ENCODE measurements at places on chromosomes 4 and X.

GRCh38 chr4:70737006-70737405 lies 15.2 kb downstream of the RUFY3 start:
- no peak for DNase-seq

- DNase-seq = no peak
These were observed 41.0 kb upstream of the KLHL34 start for GRCh38 chrX:21699136-21699535.

- no peak for DNase-seq
These were observed 392.3 kb upstream of the GALNT7 start for GRCh38 chr4:172776203-172776861.

DNA sequence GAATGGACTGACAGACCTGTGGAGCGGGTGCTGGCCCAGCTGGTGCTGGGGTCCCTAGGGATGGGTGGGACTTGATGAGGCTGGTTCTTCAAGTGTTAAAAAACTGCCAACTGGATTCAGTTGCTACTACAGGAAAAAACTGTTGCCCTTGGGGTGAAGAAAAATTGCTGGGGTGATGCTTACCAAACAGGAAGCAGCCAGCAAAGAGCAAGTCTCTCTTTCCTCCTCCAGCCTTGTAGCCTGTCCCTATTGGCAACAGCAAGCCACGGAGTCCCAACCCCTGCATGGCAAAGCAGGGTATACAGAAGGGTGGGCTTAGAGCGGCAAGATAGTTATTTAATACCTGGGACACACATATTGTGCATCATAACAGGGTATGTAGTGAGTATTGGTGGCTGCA lies 60.1 kb upstream of the ATP8A1 start:
- no peak for DNase-seq

DNA sequence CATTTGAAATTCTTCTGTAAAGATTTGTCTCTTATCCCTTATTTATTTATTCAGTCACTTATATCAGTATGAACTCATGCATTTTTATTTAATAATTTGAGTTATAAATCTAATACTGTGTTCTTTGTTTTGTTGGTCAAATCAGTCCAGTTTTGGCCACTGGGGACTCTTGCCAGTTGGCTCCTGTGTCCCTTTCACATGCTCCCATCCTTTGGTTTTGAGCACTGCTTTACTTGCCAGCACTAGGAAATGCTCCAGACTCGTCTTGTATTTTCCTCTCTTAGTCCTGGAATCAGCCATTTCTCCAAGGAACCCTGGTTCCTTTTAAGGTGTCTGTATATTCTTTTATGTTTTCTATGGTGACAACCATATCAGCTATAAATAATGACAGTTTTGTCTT lies 28.1 kb downstream of the KANTR start:
- DNase-seq = no peak

DNA sequence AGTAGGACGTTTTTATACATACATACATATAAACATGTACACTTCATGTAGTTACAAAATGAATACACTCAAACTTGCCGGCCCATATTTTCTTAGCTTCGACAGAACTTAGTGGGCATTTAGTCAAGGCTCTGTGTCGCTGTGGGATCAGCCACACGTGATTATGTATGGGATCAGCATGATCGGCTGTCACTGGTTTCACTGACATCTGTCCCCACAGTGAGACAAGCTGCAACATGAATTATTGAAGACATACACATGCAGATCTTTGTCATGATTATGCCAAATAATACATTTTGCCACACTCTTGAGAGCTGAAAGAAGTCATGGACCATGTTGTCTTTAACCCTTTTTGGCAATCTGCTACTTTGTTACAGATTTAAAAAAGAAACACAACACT lies 38.2 kb upstream of the NAA11 start:
- no peak for DNase-seq

DNA sequence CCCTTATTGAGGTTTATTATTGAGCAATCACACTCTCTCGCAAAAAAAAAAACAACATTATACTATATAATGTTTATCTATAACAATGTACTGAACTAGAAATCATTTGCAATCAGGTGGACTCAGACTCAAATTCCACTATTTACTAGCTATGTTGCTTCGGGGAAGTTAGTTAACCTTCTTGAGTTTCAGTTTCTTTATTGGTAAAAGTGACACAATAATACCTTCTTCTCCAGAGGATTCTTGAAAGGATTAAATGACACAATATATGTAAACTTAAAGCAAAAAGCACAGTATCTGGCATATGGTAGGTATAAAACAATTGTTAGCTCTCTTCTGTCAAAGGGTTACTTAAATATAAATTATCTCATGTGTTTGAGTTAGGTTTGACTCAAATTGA lies 31.5 kb upstream of the HDAC8 start:
- no peak for DNase-seq

DNA sequence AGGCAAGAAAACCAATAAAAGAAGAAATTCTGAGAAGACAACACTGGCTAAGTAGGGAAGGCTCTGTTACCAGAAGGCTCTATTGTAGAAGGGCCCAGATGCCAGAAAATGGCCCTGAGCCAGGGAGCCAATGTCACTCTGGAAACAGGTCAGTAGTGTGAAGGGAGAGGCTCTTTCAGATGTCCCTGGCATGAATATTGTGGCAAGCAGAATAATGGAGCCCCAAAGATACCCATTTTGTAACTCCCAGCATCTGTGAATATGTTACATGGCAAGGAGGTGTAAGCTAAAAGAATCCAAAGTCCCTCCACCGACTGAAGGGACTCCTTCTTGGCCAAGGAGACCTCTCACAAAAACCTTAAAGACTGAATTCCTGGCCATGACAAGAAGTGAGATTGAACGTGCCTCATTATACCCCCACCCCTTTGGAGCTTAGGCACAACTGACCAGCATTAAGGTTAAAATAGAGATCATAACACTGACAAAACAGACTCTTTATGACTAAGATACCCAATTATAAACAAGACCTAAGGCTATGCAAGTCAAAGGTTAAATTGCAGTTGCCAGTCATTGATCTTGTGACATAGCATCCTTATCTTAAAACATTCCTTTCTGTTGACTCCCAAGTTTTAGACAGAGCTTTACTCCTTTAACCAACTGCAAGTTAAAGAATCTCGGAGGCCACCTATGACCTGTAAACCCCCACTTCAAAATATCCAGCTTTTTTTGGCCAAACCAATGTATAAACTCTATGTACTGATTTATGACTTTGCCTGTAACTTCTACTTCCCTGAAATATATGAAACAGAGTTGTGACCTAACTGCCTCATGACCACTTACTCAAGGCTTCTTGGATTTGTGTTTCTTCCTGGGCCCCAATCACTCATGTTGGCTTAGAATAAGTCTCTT lies 42.2 kb upstream of the SMIM10 start:
- no peak for DNase-seq

DNA sequence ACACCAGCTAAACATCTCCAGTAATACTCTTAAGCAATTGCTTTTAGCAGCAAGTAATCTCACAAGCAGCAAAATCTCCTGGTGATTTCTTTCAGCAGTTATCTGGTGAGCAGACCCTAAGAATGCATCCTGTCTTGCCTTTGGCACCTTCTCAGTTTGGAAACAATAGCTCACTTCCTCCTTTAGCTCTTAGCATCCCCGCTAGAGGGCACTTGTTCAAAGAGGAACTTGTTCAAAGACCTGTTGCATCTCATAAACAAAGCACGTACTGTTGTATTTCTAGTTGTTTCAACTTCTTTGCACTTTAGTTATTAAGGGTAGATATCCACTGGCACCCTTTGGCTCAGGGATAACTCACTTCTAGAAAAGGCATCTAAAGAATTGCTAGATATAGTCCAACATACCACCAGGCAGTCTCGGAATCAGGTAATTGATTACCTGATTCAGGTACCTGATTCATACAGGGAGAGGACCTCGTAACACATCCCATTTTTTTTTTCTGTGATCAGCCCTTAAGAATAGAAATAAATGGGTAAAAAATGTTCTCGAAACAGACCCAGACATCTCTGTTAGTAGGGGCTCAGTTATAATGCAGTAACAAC lies 81.9 kb upstream of the QRFPR start:
- DNase-seq = no peak

DNA sequence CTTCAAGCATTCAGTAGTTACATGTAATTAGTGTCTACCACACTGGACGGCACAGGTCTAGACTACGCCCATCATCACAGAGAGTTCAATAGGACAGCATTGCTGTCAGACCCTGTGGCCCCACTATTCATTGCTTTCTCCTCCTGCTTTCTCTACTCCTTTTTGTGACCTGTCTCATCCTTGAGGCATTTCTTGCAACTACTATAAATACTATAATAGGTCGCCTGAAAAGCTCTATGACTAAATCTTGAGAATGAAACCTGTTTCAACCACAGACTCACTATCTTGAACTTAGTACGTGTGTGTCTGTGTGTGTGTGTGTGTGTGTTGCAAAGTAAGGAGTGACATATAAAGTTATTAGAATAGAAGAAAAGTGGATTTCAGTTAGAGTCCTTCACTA lies 252.9 kb upstream of the KLF3 start:
- DNase-seq = no peak
